ENCODE measurements at places on chromosomes 3 and 15. TPM values are rescaled to one million over a fixed set of nuclear protein-coding genes. Genes with fewer than 3 reads are reported as not detected.

DNA sequence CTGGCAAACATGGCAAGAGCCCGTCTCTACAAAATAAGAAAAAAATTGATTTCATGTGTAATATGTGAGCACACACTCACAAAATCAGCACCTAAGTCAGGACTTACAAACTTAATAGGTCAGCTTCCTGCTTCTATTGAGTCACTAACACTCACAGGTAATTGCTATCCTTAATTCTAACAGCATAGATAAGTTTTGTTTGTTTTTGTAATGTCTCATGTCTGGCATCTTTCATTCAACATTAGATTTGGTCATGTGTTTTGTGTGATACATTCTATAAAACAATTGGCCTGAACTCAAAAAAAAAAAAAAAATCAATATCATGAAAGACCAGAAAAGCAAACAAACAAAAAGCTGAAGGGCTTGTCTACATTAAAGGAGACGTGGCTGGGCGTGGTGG is 564.7 kb downstream of the AGBL1 start:
- no peak overlapping the region for H3K27ac ChIP-seq
- no peaks in the 10 kb centered on the region for H3K36me3 ChIP-seq
- DNase-seq, result no peak
- H3K27me3 ChIP-seq, result 0 out of 2 replicates have a peak, but pooled peaks cover 2% of the 10 kb centered on the region

The EFCC1 gene
- total RNA-seq, result 2.8 TPM

DNA sequence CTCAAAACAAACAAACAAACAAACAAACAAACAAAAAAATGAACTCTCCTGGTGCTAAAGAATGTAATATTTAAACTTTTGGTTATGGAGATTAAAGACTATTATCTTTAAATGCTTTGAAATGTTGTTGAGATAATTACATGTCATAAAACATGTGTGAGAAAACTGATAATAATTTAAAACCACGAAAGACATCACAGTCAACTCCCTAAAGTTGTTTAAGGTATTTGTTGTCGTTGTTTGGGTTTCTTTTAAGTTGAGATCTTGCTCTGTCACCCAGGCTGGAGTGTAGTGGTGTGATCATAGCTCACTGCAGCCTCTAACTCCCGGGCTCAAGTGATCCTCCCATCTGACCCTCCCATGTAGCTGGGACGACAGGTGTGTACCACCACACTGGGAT is 12.0 kb downstream of the EFCAB12 start:
- no peaks in the 10 kb centered on the region for H3K27me3 ChIP-seq
- peaks cover 25% of the 10 kb centered on the region for H3K4me1 ChIP-seq
- H3K36me3 ChIP-seq, result no peaks in the 10 kb centered on the region

DNA sequence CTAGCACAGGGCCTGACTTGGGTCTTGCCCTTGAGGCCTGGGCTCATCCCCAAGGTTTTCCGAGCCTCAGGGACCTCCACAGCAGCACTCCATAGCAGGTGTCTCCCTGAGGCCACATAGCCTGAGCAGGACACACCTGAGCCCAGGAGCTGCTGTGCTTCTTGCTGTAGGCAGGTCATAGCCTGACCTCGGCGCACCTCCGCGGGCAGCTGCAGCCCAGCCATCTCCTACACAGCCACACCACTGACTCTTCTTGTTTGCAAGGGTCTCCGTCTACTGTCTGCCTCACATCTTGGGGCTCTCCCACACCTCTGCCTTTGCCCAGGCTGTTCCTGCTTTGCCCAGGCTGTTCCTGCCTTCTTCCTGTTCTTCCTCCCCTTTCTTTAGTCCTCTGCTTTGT is 224.8 kb downstream of the SLCO3A1 start:
- H3K27me3 ChIP-seq, result no peaks in the 10 kb centered on the region
- H3K4me1 ChIP-seq, result no peaks in the 10 kb centered on the region
- no peak overlapping the region for H3K4me3 ChIP-seq
- H3K36me3 ChIP-seq, result no peaks in the 10 kb centered on the region
- no peak overlapping the region for H3K27ac ChIP-seq

The IL17RB gene
- not detected for total RNA-seq

GRCh38 chr15:25683911-25684310 is 179.2 kb downstream of the ATP10A start:
- no peak overlapping the region for H3K4me3 ChIP-seq
- no peak for DNase-seq
- H3K27me3 ChIP-seq, result no peaks in the 10 kb centered on the region
- H3K4me1 ChIP-seq, result peaks cover 9% of the 10 kb centered on the region
- H3K27ac ChIP-seq, result no peak overlapping the region
- peaks cover 42% of the 10 kb centered on the region for H3K36me3 ChIP-seq

DNA sequence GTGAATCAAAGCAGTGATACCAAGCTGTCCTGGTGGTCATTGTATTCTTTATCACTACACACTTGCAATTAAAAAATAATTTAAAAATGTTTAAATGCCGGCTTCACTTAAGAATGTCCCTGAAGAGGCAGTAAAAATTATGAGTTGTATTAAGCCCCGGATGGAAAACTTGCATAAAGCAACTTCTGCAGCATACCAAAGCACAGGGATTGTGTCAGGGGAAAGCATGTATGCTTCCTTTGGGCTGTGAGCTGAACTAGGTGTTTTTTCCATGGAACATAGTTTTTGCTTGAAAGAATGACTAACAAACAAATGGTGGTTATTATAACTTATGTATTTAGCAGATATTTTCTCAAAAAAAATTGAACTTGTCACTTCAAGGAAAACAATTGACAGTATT is 143.1 kb downstream of the ARNT2 start:
- no peak overlapping the region for H3K27ac ChIP-seq
- H3K4me3 ChIP-seq, result no peak overlapping the region
- no peaks in the 10 kb centered on the region for H3K36me3 ChIP-seq
- no peaks in the 10 kb centered on the region for H3K27me3 ChIP-seq
- no peak for DNase-seq
- H3K4me1 ChIP-seq, result peaks cover 36% of the 10 kb centered on the region

DNA sequence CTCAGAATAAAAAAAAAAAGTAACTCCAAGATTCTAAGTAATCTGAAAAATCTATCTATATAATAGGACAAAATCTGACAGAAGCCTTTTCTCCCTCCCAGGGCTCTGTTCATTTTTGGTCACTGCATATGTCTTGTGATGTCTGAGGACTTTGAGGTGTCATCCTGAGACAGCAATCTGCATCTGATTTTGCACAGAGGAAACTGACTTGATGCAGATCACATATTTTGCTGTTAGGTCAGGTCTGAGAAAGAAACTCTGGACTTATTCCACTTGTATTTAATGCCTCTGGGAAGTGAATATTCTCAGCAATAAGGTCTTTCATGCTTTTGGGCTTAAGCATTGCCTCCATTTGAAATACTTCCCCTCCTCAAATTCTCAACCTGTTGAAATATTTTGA is 295.2 kb upstream of the THBS1 start:
- no peak for DNase-seq
- H3K4me3 ChIP-seq, result no peak overlapping the region
- H3K27me3 ChIP-seq, result no peaks in the 10 kb centered on the region
- no peak overlapping the region for H3K27ac ChIP-seq
- peaks cover 58% of the 10 kb centered on the region for H3K4me1 ChIP-seq

DNA sequence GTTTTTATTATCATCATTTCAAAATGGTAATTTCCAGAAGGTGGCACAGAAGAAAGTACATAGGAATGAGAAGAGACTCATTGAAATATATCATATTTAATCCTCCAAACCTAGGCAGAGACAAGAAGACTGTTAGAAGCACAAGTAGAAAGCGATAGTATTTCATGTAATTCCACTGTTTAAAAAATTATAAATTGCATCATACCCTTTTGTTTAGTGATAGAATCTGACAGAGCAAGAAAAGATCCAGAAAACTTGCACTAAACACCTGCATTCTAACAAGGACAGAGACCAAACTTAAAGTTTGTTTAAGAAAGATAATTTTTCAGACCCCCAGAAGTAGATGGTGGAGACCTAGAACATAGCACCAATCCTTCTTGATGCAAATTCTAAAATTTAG is 56.9 kb upstream of the CD96 start:
- no peak for DNase-seq
- no peak overlapping the region for H3K27ac ChIP-seq
- no peaks in the 10 kb centered on the region for H3K27me3 ChIP-seq
- no peaks in the 10 kb centered on the region for H3K4me1 ChIP-seq
- no peaks in the 10 kb centered on the region for H3K36me3 ChIP-seq
- H3K4me3 ChIP-seq, result no peak overlapping the region

DNA sequence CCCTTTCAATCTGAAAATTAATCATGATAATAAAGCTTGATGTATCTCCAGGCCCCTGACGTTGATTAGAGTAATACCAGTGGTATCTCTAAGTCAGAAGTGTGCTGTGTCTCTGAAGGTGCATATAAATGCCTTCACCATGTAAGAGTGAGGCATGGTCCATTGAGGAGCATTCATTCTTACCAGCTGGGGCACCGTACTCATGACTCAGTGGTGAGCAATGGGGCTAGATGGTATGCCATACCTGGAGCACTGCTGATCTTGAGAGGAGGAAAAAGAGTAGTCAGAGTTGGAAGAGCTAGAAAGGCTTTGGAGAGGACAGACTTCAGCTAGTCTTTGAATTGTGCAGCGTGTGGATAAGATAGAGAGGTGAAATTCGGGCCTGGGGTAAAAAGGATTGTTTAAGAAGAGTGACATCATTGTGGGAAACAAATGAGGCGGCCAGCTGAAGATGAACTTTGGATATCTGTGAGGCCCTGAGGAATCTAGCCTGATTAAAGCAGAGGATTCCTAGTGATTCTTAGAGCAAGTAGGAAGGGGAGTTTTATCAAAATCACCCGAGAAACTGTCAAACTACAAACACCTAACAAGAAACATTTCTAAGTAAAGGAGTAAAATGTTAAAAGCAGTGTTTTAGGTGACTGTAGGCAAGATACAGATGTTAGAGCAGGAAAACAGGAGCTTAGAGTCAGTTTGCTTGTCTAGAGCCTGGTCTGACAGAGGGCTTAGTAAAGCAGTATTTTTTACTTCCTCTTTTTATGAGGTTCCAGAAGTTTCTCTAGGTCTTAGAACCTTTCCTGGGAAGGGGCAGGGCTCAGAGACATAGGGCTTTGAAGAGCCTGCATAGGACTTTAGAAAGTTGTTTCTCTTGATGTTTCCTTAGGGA is 13.6 kb downstream of the TMOD3 start:
- peak; percentile 54 for DNase-seq
- H3K4me1 ChIP-seq, result peaks cover 71% of the 10 kb centered on the region
- no peaks in the 10 kb centered on the region for H3K27me3 ChIP-seq
- H3K4me3 ChIP-seq, result no peak overlapping the region
- H3K36me3 ChIP-seq, result no peaks in the 10 kb centered on the region
- peak overlapping the region; percentile 65 for H3K27ac ChIP-seq

- H3K27ac ChIP-seq, result peak overlapping the region; percentile 55
- H3K36me3 ChIP-seq, result no peaks in the 10 kb centered on the region
- H3K27me3 ChIP-seq, result no peaks in the 10 kb centered on the region
- no peak overlapping the region for H3K4me3 ChIP-seq
- peaks cover 14% of the 10 kb centered on the region for H3K4me1 ChIP-seq
Measured at GRCh38 chr3:25820366-25820765, 30.5 kb downstream of the OXSM start.

- no peak overlapping the region for H3K27ac ChIP-seq
- no peak for DNase-seq
- H3K36me3 ChIP-seq, result no peaks in the 10 kb centered on the region
- H3K4me1 ChIP-seq, result no peaks in the 10 kb centered on the region
Measured at GRCh38 chr3:132382267-132382666, 35.0 kb upstream of the DNAJC13 start.

DNA sequence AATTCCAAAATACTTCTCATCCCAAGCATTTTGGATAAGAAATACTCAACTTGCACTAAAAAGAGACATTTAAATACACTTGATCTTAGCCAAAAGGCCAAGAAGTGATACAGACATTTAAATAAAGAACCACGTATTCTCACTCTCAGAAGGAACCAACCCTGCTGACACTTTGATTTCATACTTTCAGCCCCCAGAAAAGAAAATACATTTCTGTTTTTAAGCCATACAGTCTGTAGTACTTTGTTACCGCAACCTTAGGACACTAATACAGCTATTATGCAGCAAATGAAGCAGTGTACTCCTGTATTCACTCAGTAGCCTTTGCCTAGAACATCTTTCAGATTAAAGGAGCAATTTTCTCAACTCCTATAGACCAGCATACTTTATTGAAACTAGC is 86.7 kb downstream of the TBC1D5 start:
- H3K4me1 ChIP-seq, result no peaks in the 10 kb centered on the region
- no peak for DNase-seq
- no peaks in the 10 kb centered on the region for H3K27me3 ChIP-seq
- H3K4me3 ChIP-seq, result no peak overlapping the region

GRCh38 chr15:58110999-58111717 is 27.0 kb upstream of the AQP9 start:
- no peak for DNase-seq

The NPAP1 gene
- not detected for total RNA-seq

DNA sequence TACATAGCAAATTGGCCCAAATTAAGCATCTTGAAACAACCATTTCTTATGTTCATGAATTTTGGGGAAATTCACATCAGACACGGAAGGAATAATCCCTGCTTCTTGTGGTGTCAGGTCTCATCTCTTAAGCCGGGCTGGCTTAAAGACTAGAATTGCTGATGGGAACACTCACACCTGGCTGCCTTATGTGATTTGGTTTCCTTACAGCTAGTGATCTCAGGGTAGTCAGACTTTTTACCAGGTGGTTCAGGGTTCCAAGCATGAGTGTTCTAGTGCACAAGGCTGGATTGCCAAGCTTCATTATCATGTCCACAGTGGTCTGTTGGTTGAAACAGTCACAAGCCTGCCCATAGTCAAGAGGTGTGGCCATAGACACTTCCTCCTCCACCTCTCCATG is 20.3 kb upstream of the CCNL1 start:
- no peak overlapping the region for H3K27ac ChIP-seq
- H3K4me3 ChIP-seq, result no peak overlapping the region
- H3K36me3 ChIP-seq, result no peaks in the 10 kb centered on the region
- H3K27me3 ChIP-seq, result no peaks in the 10 kb centered on the region
- DNase-seq, result no peak

DNA sequence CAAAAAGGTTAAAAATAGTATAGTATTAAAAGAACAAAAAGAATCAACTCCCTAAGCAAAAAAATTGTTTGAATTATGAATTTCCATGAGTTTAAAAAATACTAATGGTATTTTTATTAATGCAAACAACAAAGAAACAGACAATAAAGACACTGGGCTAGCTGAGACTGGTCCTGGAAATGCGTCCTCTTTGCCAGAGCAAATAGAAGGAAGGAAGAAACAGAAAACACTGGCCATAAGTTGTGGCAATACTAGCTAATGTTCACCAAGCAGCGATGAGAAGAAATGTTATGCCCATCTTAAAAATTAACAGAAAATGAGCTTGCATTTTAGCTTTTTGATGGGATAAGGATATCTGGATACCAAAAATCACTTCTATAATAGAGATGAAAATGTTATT is 88.6 kb downstream of the TBL1XR1 start:
- H3K27me3 ChIP-seq, result no peaks in the 10 kb centered on the region
- no peak for DNase-seq
- H3K4me3 ChIP-seq, result no peak overlapping the region
- H3K4me1 ChIP-seq, result peaks cover 7% of the 10 kb centered on the region
- H3K36me3 ChIP-seq, result no peaks in the 10 kb centered on the region

The TMEM212 gene
- total RNA-seq, result not detected

- no peaks in the 10 kb centered on the region for H3K27me3 ChIP-seq
- no peaks in the 10 kb centered on the region for H3K36me3 ChIP-seq
- H3K27ac ChIP-seq, result no peak overlapping the region
- DNase-seq, result no peak
- H3K4me3 ChIP-seq, result no peak overlapping the region
Measured at GRCh38 chr15:39459548-39459947, 121.3 kb upstream of the THBS1 start.

The ZNF502 gene
- total RNA-seq, result 0.79 TPM

The PDCD10 gene
- 63.7 TPM for total RNA-seq

The NR2E3 gene
- not detected for total RNA-seq

GRCh38 chr15:40595219-40595618 is 1.2 kb downstream of the KNL1 start:
- peaks cover 13% of the 10 kb centered on the region for H3K36me3 ChIP-seq
- DNase-seq, result peak; percentile 25
- no peaks in the 10 kb centered on the region for H3K27me3 ChIP-seq

All from SJSA1 (cell line).